ENCODE measurements at places on chromosomes 4 and X.

DNA sequence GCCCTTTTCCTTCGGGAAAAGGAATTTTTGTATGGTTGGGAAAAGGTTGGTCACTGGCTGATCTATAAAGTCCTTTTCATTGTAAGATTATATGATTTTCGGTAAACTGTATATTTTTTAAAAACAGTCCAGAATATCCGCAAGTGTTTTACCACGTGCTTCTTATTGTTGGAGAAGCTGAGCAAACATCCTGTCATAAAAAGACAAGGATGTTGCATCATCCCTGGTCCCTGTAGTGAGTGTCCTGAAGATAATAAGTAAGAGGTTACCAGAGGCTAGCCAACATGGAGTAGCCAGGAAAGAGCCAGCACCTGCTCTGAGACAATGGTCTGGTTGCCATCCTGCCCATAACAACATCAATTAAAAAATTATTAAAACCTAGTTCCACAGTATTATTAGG lies 5.1 kb downstream of the CXCL9 start:
- no peak for DNase-seq

- no peak for DNase-seq
Measured at GRCh38 chrX:43633757-43634156, 22.3 kb upstream of the MAOA start.

GRCh38 chrX:129359269-129359668 lies 164.0 kb downstream of the SMARCA1 start:
- no peak for DNase-seq

DNA sequence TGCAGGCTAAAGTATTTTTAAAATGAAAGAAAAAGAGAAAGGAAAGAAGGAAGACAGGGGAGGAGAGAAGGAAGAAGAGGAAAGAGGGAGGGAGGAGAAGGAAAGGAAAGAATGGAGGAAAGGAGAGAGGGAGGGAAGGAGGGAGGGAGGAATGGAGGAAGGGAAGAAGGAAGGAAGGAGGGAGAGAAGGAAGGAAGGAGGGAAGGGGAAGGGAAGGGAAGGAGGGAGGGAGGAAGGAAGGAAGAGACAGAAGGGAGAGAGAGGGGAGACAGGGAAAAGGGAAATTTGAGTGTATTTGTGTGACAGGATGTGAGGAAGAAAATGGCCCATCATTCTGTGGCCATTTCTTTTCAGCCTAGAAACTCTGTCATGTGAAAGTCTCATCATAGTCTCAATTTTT lies 14.9 kb upstream of the PLAC1 start:
- no peak for DNase-seq

DNA sequence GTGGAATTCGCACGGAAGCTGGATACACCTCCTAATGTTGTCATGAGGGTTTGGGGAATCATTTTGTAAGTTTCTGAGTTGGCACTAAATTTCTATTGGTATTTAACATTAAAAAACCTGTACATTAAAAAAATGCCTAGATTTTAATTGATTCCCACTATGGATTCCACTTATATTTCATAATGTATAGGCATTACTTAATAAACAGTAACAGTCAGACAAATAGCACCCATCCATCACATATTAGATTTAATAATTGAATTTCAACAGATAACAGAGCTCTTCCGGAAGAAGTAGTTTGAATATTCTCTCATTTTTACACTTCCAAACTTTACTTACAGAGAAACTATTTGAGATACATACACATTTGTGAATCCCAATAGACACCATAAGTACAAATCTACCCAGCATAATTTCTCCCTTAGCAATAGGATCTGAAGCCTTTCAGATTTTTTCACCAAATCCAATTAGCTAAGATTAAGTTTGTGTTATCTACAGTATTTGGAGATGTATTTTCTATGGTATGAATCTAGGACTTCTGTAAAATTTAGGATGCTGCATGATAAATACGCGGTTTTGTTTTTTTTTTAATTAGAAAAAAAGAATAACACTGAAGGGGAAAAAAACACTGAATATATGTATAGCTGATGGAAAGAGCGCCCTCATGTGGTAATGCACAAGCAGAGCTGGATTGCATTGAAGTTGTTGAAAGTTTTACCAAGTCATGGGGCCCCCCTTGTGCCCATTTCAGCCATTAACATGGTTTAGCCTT lies 12.2 kb upstream of the ODAM start:
- no peak for DNase-seq

GRCh38 chr4:21845663-21846062 lies 102.9 kb downstream of the KCNIP4 start:
- no peak for DNase-seq

DNA sequence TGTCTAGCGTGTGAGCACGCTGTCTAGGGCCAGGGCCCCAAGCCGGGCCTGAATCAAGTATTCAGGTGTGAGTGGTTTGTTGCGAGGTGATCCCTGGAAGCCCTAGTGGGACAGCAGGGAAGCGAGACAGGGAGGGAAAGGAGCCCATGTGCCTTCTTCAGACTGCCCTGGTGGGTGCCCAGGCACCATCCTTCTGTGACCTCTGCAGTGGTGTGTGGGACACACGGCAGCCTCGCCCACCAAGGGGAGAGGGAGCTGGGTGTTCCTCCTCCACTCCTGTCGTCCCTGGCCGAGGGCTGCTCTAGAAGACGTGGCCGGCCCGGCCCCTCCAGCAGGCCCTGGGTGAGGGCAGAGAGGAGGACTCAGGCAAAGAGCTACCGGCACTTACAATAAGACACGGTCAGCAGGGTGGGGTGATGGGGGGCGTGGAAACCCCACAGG lies 47.4 kb downstream of the HTRA3 start:
- no peak for DNase-seq

- no peak for DNase-seq
Measured at GRCh38 chr4:173436771-173437265, 37.9 kb upstream of the SCRG1 start.

DNA sequence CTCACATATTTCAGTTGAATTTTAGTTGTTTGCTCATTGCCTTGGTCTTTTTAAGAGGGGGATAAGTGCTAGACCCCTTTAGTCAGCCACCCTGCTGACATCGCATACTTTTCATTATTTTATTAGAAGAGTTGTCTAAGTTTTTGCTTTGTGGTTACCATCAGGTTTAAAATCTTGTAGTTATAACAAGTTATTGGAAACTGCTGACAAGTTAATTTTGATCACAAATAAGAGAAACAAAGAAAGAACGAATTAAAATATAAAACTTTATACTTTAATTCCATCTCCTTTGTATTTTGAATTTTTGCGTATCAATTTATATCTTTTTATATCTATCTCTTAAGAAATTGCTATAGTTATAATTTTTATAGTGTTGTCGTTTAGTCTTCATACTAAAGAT lies 679.7 kb downstream of the TECRL start:
- no peak for DNase-seq

GRCh38 chr4:126012691-126013290 lies 698.0 kb downstream of the FAT4 start:
- no peak for DNase-seq

DNA sequence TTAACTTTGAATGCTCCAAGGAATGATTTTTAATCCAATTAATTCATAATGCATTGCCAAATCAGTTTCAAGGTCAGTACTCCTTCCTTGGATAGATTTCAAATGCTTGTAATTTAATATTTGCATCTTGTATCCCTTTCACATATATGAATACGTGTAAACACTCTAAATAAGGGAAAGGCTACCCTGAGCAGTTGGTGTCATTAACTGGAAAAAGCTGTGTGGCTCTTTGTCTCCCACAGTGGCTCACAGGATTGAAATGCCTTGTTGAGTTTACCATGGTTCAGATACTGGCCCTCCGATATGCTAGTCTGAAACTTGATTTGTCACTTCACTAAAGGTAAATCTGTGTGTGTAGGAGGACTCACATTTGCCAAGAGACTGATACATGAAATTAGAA lies 16.7 kb upstream of the ACOT9 start:
- no peak for DNase-seq

DNA sequence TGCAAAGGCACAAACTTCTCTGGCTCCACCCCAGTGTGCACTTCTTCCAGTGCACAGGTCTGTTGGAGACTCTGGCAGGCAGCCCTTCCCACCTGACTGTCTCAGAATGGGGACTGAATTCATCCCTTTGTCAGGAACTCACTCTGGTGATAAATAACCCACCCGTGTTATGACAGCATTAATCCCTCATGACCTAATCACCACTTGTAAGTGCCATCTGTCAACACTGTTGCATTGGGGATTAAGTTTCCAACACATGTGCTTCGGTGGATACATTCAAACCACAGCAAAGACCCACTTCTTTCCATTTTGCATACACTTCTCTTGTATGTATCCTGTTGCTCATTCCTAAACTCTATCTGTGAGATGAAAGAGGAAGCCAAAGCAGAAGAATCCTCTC lies 1002.9 kb upstream of the IGFBP7 start:
- no peak for DNase-seq

DNA sequence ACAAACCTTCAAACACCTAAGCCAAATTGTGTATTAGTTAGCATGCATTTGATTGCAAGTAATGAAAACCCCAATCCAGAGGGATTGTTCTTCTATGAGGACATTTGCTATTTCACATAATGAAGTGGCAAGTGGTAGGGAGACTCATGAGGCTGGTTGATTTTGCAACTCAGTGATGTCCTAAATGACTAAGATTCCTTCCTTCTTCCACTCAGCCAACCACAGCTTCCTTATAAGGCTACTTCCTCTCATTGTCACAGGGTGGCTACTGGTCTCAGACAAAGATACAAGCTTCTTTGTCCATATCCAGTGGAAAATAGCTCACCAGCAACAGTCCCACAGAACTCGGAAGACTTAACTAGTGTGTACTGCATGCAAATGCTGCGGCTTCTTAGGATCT lies 5.3 kb upstream of the OTC start:
- no peak for DNase-seq

- no peak for DNase-seq
Measured at GRCh38 chr4:47334652-47335051, 128.8 kb downstream of the COMMD8 start.

DNA sequence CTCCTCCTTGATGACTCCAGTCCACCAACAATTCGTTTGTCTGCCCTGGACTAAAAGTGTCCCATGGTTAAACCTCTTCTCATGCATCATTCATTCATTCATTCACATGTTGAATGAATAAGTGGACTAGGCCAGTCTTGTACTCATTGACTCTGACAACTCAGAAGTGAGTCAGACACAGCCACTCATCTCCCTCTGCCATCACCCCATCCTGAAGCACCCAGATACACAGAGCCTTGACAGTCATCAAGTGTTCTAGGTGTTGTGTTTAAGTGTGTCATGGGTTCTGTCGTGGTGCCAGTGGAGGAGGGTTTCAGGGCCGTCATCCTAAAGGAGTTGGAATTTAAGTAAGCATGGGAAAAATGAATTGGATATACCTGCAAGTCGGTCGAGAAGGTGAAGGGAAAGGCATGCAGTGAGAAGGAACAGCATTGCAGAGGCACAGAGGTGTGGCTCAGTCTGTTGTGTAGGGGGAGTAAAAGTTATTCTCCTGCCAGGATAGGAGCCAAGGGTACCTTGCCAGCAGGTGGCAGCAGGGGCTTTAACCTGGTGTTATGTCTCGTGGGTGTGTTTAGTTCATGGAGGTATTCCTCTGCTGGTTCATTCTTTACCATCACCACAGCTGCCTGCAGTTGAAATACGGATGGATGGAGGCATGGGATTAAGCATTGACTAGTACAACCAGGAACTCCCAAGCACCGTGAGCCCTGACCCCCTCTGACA lies 18.3 kb downstream of the MAGED2 start:
- no peak for DNase-seq

GRCh38 chr4:139734201-139734874 lies 68.7 kb downstream of the MGST2 start:
- DNase-seq: no peak

DNA sequence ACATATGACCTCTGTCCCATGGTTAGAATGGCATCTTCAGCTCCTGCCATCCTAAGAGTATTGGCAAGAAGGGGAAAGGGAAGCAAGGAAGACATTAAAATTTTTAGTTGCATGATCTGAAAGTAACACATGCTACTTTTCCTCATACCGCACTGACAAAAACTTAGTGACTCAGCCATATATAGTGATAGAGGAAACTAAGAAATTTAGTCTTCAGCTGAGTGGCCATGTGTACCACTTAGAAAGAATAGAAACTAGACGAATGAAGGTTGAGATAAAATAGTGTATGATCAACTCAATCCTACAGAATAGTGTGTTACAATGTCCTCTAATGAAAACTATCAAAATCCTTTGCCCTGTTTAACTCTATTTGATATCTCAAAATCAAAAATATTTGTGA lies 164.1 kb downstream of the PPP3CA start:
- no peak for DNase-seq

DNA sequence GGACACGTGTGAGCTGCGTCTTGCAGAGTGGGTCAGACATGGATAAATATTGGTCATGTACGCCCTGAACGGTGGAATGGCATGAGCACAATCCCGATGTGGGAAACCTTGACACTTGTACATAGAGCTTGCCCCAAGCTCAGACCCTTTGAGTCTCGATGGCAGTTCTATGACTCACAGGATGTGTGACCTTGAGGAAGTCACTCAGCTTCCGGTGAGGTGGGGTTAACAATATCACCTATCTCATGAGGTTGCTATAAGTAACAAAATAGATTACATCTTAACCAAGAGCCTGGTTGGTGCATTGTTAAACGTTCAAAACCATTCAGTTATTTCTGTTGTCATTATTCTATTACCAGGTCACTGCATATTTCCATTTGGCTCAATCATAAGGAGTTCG lies 109.1 kb upstream of the TBL1X start:
- no peak for DNase-seq

GRCh38 chr4:45741897-45742296 lies 382.0 kb downstream of the GABRG1 start:
- no peak for DNase-seq

DNA sequence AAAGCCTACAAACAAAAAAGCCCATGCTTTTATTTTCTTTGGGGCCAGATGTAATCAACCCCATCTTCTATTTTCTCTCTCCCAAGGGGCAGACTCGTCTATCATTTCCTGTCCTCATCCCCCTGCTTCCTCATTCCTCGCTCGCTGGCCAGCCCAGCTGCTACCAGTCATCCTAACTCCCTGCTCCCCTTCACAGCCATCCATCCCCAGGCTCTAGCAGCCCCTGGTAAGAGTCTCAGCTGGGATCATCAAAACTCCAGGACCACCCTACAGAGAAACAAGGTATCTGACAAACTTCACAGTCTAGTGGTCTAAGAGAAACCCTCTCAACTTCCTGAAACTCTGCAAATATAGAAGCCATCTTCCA lies 23.6 kb downstream of the SH3KBP1 start:
- no peak for DNase-seq

DNA sequence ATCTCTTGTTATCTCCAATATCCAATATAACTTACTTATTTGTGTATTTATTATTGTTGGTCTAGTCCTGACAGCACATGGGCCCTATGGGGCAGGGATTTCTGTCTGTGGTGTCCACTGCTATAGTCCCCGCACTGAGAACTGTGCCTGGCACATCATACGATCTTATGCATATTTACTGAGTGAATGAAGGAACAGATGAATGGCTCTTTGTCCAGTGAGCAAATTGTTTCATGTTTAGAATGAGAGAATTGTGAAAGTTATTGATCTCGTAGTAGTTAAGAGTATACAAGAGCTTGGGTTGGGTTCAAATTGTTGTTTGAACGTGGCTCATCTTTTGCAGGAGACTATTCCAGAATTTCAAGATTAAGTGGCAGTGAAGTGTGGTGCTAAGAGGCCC lies 96.1 kb upstream of the SLC34A2 start:
- no peak for DNase-seq

- DNase-seq: no peak
Measured at GRCh38 chr4:8205241-8205707, 6.2 kb downstream of the SH3TC1 start.
